ENCODE measurements at places on chromosomes 16 and 17.

DNA sequence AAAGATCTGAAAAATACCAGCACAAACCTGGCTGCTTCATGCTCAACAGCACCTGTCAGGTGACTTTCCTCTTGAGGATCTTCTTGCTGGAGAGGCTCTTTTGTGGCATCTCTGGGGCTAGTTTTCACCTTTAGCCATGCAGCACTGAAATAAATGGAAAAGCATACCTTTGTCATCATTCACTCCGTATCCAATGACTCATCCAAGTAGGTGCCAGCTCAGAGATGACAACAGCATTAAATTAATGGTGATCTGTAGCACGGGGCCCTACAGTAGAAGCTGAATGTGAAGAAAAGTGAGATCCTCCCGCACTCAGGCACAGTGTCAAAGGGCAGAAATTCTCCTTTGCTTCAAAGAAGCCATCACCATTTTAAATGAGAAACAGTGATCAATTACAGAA lies 32.2 kb downstream of the KIAA0753 start:
- no peak for DNase-seq

GRCh38 chr17:51188271-51188833 lies 22.1 kb downstream of the NME2 start:
- DNase-seq: no peak

- no peak for DNase-seq
Measured at GRCh38 chr17:65984299-65984698, 207.6 kb downstream of the CEP112 start.

DNA sequence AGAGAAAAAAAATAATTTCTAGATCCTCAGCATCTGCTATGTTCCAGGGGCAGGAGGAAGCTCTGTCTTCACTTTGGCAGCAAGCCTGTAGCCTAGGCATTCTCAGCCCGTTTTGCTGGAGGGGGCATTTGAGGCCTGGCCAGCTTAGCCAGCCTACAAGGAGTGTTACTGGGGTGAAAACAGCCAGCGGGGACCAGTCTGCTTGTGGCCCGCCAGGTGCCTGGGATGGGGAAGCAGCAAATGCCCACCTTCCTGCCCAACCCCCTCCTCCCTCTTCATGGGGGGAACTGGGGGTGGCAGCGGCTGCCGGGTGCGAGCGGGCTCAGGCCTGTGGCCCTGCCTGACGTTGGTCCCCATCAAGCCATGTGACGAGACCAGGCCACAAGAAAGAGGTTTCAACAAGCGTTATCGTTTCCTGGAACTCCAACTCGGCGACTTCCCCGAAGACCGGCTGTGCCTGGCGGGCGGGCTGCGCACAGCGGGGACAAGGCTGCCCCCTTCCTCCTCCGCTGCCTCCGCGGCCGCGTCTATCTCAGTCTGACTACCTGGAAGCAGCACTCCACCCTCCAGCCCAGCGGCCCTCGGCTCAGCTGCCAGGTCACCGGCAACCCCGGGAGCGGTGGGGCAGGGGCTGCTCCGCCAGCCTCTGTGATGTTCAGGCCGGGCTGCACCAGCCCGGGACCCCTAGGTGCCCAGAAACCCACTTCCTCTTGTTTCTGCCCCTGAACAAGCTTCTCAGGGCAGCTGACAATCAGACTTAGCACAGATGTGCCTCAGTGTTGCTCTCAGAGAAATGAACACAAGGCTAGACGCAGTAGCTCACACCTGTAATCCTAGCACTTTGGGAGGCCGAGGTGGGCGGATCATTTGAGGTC lies 22.9 kb downstream of the SOCS1 start:
- no peak for DNase-seq

- no peak for DNase-seq
Measured at GRCh38 chr17:17358866-17359265, 55.7 kb downstream of the NT5M start.

- no peak for DNase-seq
Measured at GRCh38 chr16:69469807-69470561, 45.6 kb downstream of the CYB5B start.

DNA sequence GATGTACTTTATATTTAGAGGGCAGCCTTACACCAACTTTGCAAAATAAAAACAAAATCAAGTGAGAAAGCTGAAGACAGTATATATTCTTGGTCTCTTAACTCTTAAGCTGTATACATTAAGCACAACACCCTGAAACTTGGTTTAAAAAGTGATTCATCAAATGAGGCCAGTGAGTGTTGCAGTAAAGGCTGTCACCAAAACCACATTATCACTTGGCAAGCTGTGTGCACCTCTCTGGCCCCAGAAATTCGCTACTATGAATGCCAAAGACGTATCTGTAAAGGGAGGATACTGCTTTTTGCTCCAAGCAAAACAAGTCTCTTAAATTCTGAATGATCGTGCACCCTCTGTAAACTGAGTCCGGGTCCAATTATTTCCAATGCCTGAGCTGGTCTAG lies 163.9 kb downstream of the ZFHX3 start:
- no peak for DNase-seq

DNA sequence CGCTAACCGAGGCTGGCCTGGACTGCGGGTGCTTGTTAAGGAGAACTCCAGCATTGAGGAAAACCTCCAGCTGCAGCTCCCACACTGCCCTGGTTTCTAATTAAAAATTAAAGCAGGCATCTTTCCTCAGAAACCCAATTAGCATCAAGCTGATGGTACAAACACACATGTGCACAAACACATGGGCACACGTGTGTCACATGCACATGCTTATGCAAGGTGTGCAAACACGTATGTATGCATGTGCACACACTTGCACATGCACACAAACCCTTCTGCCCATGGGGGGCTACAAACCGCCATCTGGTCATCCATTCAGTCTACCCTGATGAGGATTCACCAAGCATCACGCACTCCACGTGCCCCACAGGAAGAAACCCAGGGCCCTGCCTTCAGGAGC lies 182.5 kb downstream of the ZNF423 start:
- DNase-seq: no peak

- DNase-seq: no peak
Measured at GRCh38 chr16:11499295-11500089, 87.2 kb downstream of the LITAF start.

DNA sequence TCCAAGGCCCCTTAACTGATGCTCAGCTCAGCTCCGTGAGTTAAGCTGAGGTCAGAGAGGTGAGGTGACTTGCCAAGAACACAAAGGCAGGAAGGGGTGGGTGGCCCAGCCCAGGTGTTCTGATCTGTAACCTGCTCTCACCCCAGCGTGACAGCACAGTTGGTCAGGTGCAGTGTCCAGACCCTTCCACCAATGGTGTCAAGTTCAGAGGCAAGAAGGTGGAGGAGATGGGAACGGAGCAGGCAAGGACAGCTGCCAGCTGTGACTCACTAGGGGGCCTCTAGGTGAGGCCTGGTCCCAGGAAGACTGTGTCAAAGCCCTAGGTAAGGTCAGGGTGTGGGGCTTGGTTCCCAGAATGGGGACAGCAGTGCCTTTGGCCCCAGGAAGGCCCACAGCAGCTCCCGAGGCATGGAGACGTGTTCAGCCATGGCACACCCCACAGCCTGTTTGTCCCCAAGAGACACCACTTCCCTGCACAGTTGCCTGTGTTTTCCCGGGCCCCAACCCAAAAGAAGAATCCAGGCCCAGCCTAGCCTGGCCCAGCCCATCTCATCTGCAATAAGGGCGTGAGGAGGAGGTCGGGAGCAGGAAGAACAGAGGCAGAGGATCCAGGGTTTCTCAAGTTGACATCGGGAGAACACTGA lies 7.2 kb downstream of the WFIKKN2 start:
- no peak for DNase-seq

GRCh38 chr16:85910854-85911247 lies 11.9 kb downstream of the IRF8 start:
- no peak for DNase-seq

GRCh38 chr17:65259281-65259680 lies 122.1 kb downstream of the RGS9 start:
- DNase-seq: no peak

DNA sequence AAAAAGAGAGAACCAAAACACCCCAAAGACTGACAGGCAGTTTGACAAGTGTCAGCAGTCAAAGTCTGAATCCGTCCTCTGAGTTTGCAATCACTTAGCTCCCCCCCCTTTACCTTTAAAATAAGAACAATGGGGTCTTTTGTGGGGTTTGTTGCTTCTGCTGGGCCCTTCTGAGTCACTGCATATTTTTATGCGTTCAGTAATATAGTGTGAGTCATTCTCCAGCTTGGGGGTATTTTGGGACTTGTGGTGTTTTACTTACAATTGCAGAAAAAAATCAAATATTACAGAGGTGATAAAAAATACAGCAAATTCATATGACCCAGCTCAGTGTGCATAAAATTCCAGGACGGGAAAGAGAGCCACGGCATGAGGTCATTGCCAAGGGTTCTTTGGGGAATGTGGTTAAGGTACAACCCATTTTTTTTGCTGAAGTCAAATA lies 120.1 kb downstream of the CYLD start:
- no peak for DNase-seq

DNA sequence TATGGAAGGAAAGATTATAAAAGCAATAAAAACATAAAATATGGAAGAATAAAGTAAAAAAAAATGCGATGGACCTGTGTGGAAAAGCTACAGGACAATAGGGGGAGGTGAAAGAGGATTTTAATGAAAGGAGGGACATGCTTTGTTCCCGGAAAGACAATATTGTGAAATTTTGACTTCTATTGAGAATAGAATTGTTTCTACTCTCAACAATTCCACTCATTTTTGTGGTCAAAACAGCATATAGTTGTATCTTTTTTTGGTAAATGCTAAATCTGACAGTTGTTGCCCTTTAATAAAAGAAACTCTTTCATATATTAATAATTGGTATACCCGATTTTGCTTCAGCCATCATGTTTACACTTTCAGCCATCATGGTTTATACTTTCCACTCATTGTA lies 22.9 kb upstream of the APPBP2 start:
- DNase-seq: no peak

- DNase-seq: peak; percentile 92
Measured at GRCh38 chr16:53080345-53081031, 25.7 kb downstream of the CHD9 start.

GRCh38 chr16:31413943-31414342 lies 14.2 kb downstream of the COX6A2 start:
- no peak for DNase-seq

DNA sequence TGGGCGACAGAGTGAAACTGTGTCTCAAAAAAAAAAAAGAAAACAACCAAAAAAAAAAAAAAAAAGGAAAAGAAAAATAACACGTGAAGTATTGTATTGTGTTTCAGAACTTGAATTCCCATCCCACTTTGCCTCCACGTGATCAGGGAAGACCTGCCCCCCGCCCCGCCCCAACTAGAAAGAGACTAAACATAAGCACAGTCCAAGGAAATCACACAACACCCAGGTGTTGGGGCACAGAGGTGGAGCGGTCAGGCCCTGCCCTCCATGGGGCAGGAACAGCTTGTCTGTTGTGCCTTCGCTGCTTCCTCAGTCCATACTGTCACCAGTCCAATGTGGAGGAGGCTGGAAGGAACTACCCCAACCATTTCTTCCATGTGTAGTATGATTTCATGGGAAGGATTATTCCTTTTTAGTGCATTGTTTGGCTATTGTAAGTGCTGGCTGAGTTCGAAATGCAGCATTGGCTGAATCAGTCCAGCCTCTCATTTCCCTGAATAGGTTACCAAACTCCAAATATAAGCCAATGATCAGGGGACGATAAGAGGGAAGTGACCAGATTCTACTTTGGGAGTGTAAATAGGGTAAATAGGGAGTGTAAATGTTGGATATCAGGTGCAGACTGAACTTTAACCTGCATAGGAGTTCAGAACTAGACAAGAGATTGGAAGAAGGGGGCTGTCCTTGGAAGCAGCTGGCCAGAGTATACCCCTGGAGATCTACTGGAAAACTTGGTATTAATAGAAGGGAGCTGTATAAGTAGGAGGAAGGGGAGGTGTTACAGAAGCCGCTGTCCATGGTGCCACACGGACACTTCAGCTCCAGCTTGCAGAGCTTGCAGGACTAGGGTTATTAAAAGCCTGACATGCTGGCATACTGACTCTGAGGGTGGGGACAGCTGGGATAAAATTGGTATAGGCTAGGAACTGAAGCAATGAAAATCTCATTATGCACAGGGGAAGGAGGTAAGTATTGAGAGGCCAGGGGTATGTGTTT lies 50.7 kb downstream of the TANGO6 start:
- DNase-seq: no peak

GRCh38 chr16:84239141-84239769 lies 557 bp downstream of the KCNG4 start:
- no peak for DNase-seq

Data from RWPE2 (cell line).